ENCODE measurements at places on chromosomes 1 and 21.
A peak's percentile ranks its signal among the peaks of the same experiment; 100 is the strongest.

GRCh38 chr1:109535971-109536491 lies 3.6 kb upstream of the GPR61 start:
- DNase-seq: no peak

DNA sequence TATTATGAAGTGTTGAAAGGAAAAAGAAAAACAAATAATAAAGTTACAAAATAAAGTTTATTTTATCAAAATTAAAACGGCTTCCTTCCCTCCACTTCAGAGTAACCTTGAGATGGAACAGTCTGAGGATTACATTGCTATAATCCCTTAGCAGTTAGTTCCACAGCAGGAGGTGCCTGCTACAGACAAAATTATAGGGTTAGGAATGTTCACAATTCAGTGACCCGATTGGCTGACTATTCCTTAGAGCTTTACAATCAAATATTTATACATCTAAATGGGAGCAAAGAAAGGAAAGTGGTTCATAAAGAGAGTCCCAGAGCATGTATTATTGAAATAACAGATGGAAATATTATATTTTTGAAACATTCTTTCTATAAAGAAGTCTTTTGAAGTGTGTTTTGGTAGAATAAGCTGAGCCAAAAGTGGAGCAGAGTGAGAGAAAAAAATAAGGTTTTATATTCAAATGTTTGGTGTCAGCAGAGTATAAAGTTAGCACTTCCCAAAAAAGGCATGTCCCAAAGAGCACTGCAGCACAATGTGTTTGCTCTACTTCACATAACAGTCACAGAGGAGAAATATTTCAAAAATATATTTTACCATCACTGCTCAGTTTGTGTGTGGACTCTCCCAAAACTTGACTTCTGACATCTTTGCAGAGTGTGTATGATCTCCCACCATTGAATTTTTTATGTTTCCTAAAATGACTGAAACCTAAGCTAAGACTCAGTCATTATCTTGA lies 71.4 kb upstream of the GORAB start:
- DNase-seq: no peak

GRCh38 chr21:44420416-44421205 lies 34.7 kb upstream of the LRRC3 start:
- DNase-seq: no peak

- DNase-seq: no peak
These were observed 46.3 kb upstream of the ATP1B1 start for GRCh38 chr1:169060043-169060722.

- DNase-seq: no peak
These were observed 97.6 kb downstream of the TOMM20 start for GRCh38 chr1:235030919-235031596.

GRCh38 chr21:28235169-28235895 lies 757.3 kb downstream of the LTN1 start:
- DNase-seq: peak; percentile 51

GRCh38 chr1:112504661-112505399 lies 3.9 kb upstream of the WNT2B start:
- no peak for DNase-seq

- DNase-seq: no peak
These were observed 17.7 kb downstream of the CD1E start for GRCh38 chr1:158371188-158371953.

GRCh38 chr1:77064246-77064645 lies 155.0 kb downstream of the PIGK start:
- no peak for DNase-seq

DNA sequence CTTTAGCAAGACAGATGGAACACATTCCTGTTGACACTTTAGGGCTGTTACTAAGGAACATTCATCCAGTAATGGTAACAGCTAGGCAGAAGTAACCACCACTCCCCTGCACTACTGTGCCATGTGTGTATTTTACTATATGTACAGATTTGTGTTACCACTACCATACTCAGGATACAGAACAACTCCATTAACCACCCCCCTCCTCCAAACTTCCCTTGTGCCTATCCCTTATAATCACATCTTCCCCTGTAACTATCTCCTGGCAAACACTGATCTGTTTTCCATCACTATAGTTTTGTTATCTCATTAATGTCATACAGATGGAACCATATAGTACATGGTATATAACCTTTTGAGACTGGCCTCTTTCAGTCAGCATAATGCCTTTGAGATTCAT lies 3.9 kb upstream of the POU2F1 start:
- no peak for DNase-seq

Measured in SIG-M5 (cell line).